Natural killer cell (primary cell): ENCODE measurements at places on chromosomes 6 and 20.

DNA sequence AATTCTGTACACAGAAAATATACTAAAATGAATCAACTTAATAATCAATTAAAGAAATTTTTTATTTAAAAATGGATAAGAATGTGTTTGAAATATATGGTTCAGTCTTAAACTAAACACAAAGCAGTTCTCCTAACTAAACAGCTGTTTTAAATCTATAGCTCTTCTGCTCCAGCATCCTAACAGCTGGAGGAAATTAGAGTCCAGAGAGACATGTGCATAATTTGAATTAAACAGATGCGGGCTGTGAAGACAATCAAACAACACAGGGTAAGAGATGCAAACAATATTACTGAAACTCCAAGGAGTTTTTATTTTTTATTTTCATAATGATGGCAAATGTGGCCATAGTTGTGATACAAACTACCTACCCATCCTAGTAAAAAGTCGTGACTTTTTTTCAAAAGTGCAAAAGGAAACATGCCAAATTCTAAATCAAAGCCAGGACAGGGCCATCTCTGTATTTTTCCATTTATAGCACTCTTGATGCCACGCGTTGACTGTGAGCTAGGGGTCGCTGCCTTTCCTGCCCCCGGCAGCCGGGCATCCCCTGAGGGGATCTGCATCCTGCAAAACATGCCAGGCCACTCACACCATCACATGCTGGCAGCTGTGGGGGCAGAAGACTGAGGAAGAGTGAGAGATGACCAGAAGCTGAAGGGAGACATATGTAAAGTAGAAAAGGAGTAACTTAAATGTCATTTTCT is 310.6 kb downstream of the PRKN start:
- DNase-seq: no peak

GRCh38 chr20:46563170-46563859 is 12.9 kb upstream of the OCSTAMP start:
- no peak for DNase-seq

DNA sequence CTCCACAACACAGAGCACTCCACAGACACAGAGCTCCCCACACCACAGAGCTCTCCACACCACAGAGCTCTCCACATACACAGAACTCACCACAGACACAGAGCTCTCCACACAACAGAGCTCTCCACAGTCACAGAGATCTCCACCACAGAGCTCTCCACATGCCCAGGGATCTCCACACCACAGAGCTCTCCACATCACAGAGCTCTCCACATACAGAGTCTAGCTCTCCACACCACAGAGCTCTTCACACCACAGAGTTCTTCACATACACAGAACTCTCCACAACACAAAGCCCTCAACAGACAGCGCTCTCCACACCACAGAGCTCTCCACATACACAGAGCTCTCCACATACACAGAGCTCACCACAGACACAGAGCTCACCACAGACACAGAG is 55.3 kb downstream of the ERMARD start:
- peak; percentile 26 for DNase-seq

DNA sequence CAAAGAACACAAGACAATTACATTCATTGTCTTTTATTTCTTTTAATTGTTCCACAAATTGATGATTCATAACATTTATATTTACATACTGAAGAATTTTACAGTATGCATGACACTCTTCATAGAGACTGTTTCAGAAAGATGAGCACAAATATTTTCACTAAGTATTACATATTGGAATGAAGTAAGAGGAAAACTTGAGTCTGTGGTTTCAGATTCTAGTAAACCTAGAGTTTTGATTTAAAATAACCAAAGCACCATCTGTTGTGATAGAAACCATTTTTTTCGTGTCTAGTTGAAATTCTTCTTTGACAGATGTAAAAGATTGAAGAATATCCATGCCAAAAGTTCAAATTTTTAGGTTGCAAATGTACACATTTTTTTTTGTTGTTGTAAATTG is 32.1 kb upstream of the OPN5 start:
- DNase-seq: no peak

DNA sequence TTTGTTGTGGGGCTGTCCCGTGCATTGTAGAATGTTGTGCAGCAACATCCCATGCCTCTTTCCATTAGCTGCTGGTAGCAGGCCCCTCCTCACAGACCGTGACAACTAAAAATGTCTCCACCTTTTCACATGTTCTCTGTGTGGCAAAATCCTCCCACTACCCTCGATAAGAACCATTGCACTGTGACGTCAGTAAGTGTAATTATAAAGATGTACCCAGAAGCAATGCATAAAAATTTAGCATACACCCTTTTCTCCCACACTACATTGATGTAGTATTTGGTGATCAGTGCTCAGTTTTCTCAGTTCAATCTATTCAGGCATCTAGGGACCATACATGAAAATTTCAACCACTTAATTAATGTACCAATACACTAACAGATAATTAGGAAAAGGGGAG is 389.9 kb downstream of the DOK5 start:
- DNase-seq: no peak

DNA sequence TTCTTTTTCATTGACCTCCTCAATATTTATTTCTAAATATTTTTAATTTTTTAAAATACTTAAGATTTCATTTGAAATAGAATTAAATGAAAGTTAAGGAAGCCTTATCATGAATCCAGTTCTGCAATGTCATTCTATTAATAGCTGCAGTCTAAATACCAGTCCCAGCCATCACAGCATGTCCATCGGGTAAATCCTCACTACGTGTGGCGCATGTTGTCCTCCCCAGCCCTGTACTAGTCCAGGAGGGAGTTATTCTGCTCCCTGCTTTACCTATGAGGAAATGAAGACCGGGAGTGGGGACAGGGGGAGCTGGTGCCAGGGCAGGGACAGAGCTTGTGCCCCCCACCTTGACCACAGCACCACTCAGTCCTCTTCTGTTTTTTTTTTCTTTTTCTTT is 125.1 kb upstream of the QKI start:
- no peak for DNase-seq

DNA sequence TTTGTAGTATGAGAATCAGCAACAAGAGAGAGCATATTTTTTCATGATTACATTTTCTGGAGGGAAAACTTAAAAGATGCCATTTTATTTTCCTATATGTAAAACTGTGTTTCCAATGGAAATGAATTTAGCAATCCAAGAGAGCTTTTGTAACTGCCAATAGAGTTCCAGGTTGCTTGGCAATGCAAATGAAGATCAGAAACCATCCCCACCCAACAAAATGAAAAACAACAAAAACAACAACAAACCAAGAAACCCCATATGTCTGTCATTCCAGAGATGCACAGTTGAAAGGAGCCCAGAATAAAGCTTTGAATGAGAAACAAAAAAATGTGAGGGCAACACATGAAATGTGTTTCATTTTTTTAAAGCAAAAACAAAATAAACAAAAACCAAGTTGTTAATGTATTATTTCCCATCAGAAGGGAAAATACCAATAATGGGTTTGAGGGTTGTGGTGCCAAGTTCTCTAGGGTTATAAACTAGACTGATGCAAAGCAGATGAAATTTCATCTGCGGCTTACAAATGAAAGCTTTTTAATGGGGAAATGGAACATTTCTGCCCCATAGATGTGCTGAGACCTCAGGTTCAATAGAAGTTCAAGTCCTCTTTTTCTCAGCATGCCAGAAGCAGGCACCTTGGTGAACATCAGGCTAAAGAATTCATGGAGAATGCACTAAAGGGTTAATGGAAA is 121.5 kb upstream of the MCHR2 start:
- no peak for DNase-seq

DNA sequence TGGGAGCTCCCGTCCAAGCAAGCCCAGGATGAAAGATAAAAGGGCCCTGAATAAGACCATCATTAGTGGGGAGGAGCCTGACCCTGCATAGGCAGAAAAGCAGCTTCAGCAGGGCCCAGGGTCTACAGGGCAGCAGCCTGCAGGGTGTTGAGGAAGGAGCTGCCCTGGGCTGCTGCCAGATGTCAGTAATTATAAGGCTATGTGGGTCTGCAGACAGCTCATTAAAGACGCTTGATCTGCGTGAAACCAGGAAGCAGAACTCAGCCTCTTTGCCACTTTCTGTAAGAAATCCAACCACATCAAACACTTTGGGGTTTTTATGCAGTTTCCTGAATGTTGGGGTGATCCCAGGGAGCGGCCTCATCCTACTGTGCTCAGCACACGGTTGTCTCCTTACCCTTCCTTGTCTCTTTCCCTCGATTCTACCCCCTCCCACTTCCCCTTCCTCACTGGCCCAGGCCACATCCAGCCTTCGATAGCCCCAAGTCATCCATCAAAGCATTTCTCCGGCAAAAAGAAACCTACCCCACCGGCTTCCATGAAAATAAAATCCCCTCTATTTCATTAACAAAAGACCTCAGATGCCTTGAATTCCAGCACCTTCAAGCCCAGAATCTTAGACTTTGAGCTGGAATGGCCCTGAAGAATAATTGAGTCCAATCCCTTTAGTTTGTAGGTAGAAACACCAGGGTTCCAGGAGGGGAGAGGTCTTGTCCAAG is 1.0 kb upstream of the TGM6 start:
- peak; percentile 65 for DNase-seq

DNA sequence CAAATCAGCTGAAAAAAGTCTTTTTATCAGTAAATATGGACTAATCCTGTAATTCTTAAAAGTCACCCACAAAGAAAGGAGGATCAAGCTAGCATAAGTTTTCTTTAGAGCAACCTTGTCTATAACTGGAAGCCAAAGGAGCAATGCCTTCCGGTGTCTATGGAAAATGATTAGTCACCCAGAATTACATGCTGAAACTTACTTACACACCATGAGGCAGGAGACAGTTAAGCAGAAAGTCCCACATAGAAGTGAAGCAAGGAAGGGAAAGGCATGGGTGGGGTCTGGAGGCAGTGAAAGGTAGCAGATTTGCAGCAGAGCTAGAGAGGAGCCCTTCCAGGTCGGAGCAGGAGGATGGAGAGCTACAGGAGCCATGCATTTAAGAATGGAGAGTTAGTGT is 153.7 kb upstream of the RIPOR2 start:
- DNase-seq: no peak

- no peak for DNase-seq
Observed at GRCh38 chr6:56814802-56815201, 140.1 kb upstream of the BEND6 start.

GRCh38 chr6:99364026-99364425 is 14.6 kb upstream of the FAXC start:
- DNase-seq: no peak

DNA sequence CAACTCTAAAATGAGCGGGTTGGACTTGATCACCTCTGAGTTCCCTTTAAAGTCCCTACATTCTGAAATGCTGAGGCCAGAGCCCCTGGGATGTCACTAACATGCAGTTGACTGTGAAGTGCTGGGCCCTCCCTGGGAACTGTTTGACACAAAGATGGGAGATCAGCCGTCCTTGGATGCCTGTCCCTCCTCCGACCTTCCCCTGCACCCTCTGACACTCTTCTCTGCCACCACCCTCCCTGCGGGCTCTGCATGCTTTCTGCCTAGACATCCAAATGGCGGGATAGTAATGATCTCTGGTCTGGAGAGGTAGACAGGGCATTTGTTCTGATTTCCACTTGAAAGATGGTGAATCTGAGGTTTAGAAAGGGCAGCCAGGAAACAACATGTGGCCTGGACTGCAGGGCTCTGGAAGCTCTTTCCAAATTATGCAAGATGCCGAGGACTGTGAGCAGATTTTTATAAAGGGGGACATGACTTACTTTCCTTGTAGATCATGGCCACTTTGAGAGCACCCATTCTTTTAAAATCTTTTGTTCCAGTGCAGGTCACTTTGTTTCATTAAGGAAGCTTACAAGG is 113.2 kb downstream of the ZDHHC14 start:
- DNase-seq: no peak

DNA sequence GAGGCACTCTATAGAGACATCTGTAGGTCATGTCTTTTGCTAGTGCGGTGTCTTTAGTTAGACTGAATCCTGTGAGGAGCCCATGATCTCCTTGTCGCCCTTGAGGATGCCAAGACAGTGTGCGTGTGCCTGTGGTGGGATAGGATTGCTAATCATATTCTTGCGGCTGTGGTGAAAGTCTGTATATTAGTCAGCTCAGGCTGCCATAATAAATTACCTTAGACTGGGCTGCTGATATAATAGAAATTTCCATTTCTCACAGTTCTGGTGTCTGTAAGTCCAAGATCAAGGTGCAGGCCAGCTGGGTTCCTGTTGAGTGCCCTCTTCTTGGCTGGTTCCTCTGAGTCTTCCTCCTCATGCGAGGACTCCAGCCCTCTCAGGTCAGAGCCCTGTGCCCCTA is 141.2 kb downstream of the JARID2 start:
- DNase-seq: no peak

DNA sequence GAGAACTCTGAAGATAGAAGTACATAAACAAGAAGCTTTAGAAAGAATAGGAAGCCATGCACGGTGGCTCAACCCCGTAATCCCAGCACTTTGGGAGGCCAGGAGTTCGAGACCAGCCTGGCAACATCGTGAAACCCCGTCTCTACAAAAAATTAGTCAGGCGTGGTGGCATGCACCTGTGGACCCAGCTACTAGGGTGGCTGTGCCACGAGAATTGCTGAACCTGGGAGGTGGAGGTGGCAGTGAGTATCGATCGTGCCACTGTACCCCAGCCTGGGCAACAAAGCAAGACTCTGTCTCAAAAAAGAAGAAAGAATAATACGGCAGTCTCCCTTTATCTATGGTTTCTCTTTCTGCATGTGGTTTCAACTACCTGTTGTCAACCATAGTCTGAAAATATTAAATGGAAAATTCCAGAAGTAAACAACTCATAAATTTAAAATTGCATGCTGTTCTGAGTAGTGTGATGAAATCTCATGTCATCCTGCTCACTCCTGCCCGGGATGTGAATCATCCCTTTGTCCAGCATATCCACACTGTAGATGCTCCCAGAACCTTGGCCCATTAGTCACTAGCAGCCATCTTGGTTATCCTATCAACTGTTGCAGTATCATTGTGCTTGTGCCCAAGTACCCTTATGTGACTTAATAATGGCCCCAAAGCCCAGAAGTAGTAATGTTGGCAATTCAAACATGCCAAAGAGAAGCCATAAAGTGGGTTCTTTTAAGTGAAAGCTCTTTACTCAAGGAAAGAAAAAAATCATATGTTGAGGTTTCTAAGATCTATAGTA is 22.1 kb downstream of the DEK start:
- no peak for DNase-seq

- DNase-seq: peak; percentile 62
Observed at GRCh38 chr6:36336779-36337241, at the start of gene BNIP5. Gene BNIP5 (minus strand): TSS chr6:36336888. CDS start chr6:36330690, 6,198 bp downstream.

GRCh38 chr6:61586934-61587537 is 699.0 kb downstream of the KHDRBS2 start:
- no peak for DNase-seq

DNA sequence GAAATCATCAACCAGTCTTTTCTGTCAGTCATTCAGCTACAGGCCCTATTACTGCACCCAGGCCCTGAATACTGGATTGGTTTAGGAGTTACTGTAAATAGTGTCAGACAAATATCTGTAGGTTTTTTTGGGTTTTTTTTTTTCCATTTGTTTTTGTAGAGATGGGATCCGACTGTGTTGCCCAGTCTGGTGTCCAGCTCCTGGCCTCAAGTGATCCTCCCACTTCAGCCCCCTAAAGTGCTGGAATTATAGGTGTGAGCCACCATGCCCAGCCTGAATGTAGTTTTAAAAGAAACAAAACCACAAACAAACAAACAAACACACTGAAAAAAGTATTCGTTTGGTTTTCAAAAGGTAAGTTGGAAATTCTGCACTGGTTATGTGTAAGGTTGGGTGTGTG is 39.6 kb downstream of the DZANK1 start:
- no peak for DNase-seq
